Suppressor macrophage treated with lipopolysaccharide for 1 hour (primary cell): ENCODE measurements at places on chromosomes 13 and 19.

- no peak for DNase-seq
Observed at GRCh38 chr13:112775791-112776279, 86.0 kb downstream of the ATP11A start.

GRCh38 chr13:112741835-112742570 is 52.2 kb downstream of the ATP11A start:
- DNase-seq: no peak

GRCh38 chr13:33904431-33904830 is 86.5 kb downstream of the RFC3 start:
- no peak for DNase-seq

DNA sequence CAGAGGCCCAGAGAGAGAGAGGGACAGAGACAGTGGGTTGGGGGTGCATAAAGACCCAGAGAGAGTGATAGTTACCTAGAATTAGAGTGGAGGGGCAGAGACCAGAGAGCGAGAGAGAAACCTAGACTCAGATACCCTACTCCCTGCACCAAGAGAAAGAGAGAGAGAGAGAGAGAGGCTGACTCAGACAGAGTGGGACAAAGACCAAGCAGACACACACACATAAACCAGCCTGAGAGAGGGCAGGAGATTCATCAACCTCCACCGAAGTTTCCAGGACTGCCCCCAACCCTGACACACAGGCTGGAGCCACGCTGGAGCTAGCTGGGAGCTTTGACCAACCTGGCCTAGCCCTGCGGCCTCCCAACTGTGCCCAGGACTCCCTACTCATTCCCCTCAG is 12.9 kb downstream of the SYT3 start:
- DNase-seq: peak; percentile 10

GRCh38 chr13:81319351-81319750 is 978.4 kb upstream of the SPRY2 start:
- DNase-seq: no peak

- peak; percentile 91 for DNase-seq
Observed at GRCh38 chr19:6736169-6736916, 1.0 kb downstream of the GPR108 start.

DNA sequence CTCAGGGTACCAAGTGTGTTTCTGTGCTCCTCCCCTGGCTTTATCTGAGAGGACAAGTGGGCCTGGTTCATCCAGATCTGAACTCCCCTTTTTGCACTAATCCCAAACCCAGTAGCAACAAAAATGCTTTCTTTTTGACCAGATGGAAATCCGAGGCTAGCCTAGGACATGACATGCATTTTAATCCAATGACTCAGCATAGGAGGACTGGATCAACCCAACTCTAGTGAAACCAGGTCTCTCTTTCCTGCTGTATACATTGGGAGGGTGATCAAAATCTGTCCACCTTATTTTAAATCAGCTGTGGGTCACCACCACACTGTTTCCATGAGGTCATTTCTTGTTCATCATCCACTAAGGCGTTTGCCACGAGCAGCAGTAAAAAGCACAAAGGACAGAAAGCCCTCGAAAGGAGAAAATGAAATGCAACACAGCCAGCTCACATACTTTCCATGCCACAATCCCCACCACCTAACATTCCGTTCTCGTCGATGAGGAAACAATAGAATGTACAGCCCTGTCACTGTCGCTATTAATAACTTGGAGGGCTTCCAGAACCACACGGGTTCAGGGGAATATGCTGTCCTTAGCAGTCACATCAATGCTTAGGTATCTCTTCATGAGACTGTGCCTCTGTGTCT is 543.0 kb downstream of the IRS2 start:
- peak; percentile 19 for DNase-seq

DNA sequence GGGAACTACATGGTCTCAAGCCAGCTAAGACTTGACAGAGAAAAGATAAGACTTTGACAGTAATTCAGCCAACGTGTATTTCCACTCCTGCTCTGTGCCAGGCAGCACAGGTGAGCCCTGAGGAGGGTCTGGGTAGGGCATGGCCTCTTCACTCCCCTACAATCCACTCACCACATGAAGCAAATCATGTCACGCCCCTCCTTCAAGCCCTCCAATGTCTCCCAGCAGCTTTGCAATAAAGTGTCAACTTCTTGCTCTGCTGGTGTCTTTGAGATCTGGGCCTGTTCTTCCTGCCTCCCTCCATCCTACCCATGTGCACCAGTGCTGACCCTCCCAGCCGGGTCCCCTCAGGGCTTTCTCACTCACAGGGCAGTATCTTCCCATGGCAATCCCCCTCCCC is 58.5 kb downstream of the CCDC70 start:
- no peak for DNase-seq

DNA sequence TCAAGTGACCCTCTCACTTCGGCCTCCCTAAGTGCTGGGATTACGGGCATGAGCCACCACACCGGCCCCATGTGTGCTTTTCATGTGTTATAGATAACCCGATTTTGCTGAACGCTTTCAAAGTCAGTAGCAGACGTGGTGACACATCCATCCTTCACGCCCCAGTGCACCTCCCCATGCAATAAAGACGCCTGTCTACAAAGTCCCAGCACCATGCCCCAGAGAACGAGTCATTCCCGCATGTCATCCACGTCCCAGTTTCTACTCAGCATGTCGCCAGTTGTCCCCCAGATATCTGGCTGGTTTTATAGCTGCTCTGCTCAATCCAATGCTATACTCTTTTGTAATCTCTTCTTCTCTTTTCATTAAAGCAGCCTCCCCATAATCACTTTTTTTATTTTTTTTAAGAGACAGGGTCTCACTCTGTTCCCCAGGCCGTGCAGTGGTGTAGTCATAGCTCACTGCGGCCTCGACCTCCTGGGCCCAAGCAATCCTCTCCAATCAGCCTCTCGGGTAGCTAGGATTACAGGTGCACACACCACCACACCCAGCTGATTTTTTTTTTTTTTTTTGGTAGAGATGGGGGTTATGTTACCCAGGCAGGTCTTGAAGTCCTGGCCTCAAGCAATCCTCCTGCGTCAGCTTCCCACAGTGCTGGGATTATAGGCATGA is 42.5 kb downstream of the DNM2 start:
- peak; percentile 36 for DNase-seq

DNA sequence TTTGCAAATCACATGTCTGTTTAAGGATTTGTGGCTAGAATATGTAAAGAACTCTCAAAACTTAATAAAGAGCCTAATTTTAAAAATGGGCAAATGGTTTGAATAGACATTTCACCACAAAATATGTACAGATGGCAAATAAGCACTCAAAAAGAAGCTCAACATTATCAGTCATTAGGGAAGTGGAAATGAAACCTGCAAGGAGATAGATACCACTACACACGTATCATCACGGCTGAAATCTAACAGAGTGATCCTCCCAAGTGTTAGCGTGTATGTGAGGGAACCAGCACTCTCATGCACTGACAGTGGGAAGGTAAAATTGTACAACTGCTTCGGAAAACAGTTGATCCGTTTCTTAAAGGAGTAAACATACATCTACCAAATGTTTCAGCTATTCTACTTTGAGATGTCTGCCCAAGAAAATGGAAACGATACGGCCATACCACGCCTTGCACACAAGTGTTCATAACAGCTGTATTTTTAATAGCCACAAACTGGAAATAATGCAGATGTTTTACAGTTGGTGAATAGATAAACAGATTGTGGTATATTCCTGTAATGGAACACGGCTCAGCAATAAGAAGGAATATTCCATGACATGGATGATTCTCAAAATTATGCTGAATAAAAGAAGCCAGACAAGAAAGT is 14.5 kb downstream of the ARHGEF7 start:
- no peak for DNase-seq

- DNase-seq: peak; percentile 71
Observed at GRCh38 chr19:17097593-17098126, 22.1 kb downstream of the MYO9B start.

DNA sequence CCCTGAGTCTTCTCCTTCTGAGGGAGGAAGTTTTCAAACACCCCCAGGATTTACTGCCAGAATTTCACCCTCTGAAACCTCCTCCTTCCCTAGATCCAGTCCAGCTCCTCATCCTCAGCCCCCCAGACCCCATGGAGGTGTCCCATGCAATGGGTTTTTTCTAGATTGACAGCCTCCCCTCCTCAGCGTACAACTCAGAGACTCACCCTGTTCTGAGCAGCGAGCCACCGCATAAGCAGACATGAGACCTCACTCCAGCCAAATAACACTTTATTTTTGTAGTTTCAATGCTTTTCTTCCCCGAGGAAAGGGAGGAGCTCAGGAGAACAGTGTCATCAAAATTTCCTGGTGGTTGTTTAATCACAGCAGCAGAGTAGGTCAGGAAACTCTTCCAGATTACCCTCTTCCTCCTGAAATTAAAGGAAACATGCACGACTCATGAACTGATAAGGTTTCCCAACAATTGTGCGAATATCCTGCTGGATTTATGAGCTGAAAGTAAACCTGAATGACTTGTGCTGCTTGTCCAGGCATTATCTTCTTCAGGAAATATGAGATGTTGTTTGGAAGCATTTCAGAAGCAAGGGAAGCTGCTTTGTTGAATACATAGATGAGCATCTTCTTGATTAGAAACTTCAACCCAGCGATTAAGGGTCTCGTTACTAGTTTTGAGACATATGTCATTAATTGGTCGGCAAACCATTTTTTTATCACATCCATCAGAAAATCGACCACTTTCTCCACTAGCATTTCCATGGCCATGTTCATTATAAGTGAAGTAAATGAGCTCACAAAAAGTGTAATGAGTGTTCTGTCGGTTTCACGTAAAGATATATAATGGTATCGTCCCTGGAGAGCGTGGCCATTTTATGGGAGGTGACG is 36.2 kb downstream of the ERICH4 start:
- no peak for DNase-seq

GRCh38 chr13:79988573-79988972 is 352.4 kb downstream of the SPRY2 start:
- DNase-seq: no peak

- DNase-seq: peak; percentile 77
Observed at GRCh38 chr19:35030257-35031071, at the start of gene SCN1B. Gene SCN1B, plus strand, starts transcription at chr19:35030470. Its CDS starts 351 bp downstream, at chr19:35030821.

DNA sequence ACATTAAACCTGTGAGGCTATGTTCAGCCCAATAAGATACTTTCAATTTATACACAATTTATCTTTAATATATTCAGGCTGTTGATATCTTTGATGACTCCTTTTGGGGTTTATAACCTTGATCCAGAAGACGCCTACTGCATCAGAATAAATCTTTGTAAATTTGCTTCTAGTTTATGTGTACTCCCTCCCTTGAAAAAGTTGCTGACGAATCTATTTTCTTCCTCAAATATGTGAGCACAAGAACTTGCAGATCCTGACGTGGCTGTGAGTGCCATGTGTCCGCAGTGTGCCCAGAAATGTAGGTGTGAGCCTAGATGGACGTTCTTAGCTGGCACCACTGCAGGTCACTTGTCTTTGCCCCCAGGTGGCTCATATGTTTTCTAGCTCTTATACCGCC is 60.6 kb upstream of the TPP2 start:
- DNase-seq: no peak

DNA sequence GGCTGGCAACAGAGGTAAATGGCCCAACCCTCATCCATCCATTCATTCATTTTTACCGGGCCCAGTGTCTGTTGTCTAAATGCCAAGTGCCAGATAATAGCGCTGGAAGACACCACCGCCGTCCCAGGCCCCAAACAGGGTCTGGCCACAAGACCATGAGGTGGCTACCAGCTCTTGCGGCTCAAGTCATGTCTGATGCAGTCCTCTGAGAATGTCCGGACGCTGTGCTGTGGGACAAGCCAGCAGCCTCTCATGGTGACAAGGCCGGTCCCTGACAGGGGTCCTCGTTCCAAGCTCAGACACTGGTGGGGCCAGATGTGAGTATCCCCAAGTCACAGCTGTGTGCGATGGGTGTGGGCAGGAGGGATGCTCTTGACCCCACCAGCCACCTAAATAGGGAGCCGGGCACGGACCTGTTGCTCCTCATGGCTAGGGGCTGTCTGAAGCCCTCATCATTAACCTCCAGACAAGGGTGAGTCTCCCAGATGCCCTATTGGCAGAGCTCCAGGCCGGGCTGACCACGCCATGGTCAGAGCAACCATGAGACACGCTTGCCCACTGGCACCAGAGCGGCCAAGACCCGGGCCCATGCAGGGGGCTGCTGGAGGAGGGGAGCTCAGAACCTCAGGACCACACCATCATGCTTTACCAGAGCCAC is 58.4 kb downstream of the MLLT1 start:
- no peak for DNase-seq

DNA sequence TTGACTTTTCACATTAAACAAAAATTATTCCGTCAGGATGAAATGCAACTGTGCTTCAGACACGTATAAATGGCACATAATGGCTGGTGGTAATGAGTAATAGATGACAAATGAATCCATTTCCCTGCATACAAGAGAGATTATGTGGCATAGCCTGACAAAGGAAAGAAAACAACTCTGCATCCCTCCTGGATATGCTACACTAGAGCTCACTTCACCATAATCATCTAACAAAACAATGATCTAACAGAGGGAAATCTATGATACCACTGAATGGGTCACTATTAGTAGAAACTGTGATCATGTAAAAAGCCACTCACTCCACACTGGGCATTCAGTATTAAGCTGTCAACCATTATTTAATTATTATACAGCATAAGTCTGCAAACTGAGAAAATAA is 1498.4 kb downstream of the EFNB2 start:
- no peak for DNase-seq

DNA sequence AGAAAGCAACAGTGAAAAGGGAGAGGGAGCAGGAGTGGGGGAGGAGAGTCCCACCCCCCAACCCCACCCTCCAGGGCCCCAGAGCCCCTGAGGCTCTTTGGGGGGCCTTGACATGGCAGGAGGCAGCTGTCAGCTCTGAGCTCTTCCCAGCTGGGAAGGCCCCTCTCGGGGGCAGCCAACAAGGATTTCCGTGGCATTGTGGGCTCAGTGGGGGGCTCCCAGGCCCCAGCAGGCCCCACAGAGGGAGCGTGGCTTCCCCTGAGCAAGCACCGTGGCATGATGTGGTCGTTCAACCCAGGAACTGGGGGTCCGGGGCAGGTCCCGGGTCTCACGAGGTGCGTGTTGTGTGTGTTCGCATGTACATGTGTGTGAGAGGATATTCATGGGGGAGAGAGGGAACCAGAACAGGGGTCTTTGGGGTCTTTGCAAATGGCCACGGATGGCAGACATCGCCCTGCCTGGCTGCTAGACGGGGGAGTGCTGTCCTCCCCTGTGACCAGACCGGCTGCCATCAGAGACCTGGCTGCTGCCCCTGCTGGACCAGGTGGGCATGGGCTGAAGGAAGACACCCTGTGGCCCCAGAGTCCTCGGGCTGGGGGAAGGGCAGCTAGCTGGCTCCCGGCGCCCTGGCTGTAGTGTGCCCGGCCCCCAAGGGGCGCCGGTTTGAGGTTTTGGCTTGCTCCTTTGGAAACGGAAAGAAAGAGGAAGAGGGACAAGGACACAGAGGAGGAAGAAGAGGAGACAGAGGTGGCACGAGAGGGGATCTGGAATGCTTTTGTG is 3.7 kb upstream of the AKAP8L start:
- DNase-seq: no peak

DNA sequence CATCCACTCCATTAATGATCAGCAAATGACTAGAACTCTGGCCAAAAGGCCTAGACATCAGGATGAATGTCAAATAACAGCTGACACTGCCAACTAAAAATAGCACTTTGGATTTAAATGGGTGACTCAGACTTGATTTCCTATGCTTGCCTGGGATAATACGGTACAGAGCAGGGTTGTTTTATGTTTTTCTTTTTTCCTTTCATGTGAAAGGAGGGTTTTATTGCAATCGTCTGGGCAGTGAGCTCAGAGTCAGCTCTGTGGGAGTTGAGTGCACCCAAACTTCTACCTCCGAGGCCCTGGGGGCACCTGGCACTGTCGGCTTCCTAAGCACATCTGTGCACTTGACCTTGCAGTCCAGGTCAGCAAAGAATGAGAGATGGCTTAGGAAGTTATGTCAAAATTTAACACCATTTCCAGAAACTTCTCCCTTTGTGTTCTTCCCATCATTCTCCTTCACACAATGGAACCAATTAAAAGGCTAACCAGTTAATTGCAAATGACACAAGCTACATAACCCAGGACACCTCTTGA is 134.1 kb downstream of the LACC1 start:
- DNase-seq: no peak
